ENCODE measurements at places on chromosomes 4 and X. TPM values are rescaled to one million over a fixed set of nuclear protein-coding genes. Genes with fewer than 3 reads are reported as not detected.

AREG gene
- total RNA-seq: 1.5 TPM

ZNF157 gene
- total RNA-seq: 0.69 TPM

PAGE1 gene
- not detected for total RNA-seq

TEX13B gene
- not detected for total RNA-seq

GRCh38 chrX:155632431-155633100, 19.8 kb upstream of the TMLHE start:
- peak; percentile 14 for DNase-seq

DNA sequence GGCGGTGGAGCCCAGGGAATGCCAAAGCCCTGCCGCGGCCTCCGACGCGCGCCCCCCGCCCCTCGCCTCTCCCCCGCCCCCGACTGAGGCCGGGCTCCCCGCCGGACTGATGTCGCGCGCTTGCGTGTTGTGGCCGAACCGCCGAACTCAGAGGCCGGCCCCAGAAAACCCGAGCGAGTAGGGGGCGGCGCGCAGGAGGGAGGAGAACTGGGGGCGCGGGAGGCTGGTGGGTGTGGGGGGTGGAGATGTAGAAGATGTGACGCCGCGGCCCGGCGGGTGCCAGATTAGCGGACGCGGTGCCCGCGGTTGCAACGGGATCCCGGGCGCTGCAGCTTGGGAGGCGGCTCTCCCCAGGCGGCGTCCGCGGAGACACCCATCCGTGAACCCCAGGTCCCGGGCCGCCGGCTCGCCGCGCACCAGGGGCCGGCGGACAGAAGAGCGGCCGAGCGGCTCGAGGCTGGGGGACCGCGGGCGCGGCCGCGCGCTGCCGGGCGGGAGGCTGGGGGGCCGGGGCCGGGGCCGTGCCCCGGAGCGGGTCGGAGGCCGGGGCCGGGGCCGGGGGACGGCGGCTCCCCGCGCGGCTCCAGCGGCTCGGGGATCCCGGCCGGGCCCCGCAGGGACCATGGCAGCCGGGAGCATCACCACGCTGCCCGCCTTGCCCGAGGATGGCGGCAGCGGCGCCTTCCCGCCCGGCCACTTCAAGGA, at the start of gene FGF2:
Gene FGF2 (plus strand): TSS at position 279 of the 705 bp plus-strand sequence. CDS start 344 bp downstream, at position 623.
- DNase-seq: peak; percentile 33

GRCh38 chr4:2276581-2277325, 14.8 kb upstream of the MXD4 start:
- DNase-seq: no peak

GRCh38 chr4:2950221-2950989, 12.8 kb downstream of the NOP14 start:
- DNase-seq: no peak

- DNase-seq: no peak
These were observed 3.5 kb downstream of the ZAR1 start for GRCh38 chr4:48493452-48494100.

- DNase-seq: no peak
These were observed 166.0 kb upstream of the SH3RF1 start for GRCh38 chr4:169436734-169437133.

- DNase-seq: no peak
These were observed 261.8 kb downstream of the MID1IP1 start for GRCh38 chrX:39063037-39063436.

DNA sequence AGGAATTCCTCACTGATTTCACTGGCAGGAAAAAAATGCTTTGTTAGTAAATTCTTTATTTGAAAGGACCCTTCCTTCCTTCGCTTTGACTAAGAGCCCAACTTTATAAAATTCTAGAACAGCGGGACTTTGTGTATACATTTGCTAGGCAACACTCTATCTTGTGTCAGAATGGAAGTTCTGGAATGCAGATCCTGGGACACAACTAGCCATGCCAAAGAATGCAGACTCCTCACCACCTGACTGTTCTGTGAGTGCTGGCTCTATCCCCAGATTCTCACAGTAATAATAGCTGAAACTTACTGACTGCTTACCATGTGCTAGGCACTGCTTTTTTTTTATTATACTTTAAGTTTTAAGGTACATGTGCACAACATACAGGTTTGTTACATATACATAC, 73.3 kb upstream of the ZDHHC15 start:
- DNase-seq: no peak

GRCh38 chrX:151974336-151975227, at the start of gene GABRE:
TSS of gene GABRE (minus strand) at chrX:151974676. CDS start at chrX:151974625, 51 bp downstream.
- DNase-seq: peak; percentile 5

DNA sequence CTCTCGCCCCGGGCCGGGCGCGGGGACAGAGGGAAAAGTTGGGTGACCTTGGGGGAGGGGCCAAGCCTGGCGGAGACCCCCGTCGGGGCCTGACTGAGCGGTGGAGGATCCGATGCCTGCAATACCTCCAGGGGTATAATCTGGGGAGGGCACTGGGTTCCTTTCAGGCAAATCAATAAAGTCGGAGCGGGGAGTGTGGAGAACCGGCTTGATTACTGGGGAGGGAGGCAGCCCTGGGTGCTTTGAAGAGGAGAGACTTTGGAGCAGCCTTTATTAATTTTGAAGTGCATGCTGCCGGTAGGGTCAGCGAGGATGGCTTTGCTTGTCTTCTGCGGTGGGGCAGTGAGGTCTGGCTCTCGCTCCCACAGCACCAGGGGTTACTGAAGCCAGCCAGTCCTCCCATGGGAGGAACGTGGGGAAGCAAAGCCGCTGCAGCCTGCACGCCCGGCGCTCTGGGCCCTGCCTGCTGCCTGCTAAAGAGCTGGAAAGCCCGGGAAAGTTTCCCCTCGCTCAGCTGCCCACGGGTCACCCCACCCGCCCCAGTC, 403 bp upstream of the LGI2 start:
- no peak for DNase-seq

- DNase-seq: no peak
These were observed 83.1 kb downstream of the CPXCR1 start for GRCh38 chrX:88830111-88830510.

GRCh38 chrX:10397349-10397748, 223.0 kb downstream of the MID1 start:
- no peak for DNase-seq
